Astrocyte of the spinal cord (primary cell): ENCODE measurements at places on chromosomes 12 and 14.
A peak's percentile ranks its signal among the peaks of the same experiment; 100 is the strongest.

- DNase-seq: no peak
These were observed 27.8 kb downstream of the HECTD4 start for GRCh38 chr12:112354399-112354798.

GRCh38 chr12:43551279-43551970 lies 578 bp downstream of the ADAMTS20 start:
- DNase-seq: no peak

- DNase-seq: peak; percentile 71
These were observed 101.4 kb upstream of the RTL1 start for GRCh38 chr14:101004954-101005353.

- DNase-seq: no peak
These were observed at the start of gene SRRM4 for GRCh38 chr12:118981285-118982211. SRRM4 (plus strand) TSS chr12:118981541; CDS start chr12:118981883, 342 bp downstream.

DNA sequence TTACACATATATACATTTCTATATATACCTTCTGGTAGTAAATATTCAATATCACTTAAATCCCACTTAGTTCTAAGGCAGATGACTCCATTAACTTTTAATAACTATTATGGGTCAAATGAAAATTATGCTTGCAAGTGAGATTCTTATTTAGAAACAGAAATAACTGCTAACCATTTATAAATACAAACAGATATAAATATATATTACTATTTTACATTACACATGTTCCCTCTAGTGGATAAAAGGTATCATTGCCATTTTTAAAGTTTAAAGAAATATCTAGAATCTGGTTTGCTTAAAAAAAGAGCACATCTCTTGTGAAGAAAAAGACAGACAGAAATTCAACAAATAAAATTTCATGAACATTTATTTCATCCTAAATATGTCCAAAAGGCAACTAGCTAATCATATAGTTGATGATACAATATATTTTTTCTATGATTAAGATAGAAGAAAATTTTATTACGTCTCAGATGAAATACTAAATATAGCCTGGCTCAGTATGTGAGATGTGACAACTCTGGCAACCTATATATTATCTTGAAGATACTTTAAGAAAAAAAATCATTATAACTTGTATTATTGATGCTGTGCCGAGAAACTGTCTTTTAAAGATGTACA lies 11.7 kb upstream of the RAD51AP1 start:
- DNase-seq: peak; percentile 46

- DNase-seq: no peak
These were observed 71.9 kb downstream of the LGMN start for GRCh38 chr14:92676403-92677086.

GRCh38 chr14:32648434-32648833 lies 290.2 kb upstream of the NPAS3 start:
- DNase-seq: peak; percentile 16

GRCh38 chr12:110742096-110742717 lies 484 bp downstream of the PPP1CC start:
- no peak for DNase-seq

GRCh38 chr12:11633968-11634367 lies 15.5 kb upstream of the ETV6 start:
- peak; percentile 45 for DNase-seq

DNA sequence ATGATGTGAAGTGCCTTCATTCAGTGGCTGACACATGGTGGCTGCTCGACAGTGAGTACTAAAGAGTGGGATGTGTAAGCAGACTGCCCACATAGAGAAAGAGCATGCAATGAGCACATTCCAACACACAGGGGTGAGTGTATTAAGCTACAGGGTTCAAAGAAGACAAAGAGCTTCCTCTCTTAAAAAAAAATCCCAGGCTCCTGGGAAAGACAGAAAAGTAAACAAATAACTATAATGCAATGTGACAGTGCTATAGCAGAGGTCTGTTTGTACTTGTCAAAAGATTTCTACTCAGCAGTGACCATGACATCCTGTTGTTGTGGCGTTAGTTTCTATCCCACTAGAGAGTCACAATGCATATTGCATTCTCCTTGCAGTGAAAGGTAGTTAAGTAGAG lies 12.4 kb upstream of the PCNX1 start:
- no peak for DNase-seq

DNA sequence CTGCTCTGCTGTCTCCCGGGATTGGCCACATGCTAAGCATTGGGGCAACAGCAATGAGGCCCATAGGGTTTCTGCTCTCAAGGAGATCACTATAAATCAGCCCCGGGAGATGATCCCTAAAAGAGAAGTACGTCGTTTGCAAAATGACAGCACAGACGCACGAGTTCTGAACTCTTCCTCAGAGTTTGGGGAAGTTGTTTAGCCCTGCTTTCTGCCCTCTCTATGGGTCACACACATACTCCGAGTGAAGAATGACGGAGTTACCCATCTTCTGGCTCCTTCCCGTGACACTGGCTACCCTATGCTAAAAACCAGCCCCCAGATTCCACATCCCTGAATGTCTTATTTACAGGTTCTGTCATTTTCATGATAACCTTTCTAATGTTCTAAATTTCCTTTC lies 258.0 kb upstream of the PLEKHG7 start:
- DNase-seq: no peak

GRCh38 chr14:32087173-32087861 lies 10.2 kb downstream of the ARHGAP5 start:
- peak; percentile 88 for DNase-seq

- DNase-seq: no peak
These were observed 13.1 kb upstream of the SRSF5 start for GRCh38 chr14:69753860-69754259.

- DNase-seq: no peak
These were observed 120.2 kb upstream of the RAP1B start for GRCh38 chr12:68490476-68490875.

DNA sequence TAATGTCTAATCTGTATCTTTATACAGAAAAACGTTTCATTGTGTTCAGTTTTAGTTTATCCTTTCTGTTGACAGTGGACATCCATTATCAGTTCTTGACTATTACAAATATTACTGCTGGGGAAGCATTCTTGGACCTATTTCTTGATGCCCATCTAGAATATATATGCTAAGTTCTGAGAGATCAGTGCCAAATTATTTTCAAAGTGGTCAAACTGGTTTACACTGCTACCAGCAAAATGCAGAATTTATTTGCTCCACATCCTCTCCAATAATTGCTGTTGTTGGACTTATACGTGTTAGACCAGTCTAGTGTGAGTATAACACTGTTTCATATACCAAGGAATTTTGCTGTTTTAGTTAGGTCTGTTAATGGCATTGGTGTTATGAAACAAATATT lies 85.5 kb upstream of the TRAF3 start:
- no peak for DNase-seq

GRCh38 chr14:29906256-29906870 lies 21.3 kb downstream of the PRKD1 start:
- DNase-seq: peak; percentile 66

GRCh38 chr14:94707494-94707893 lies 62.4 kb downstream of the GSC start:
- DNase-seq: no peak

GRCh38 chr12:51863933-51864832 lies 15.7 kb upstream of the FIGNL2 start:
- DNase-seq: peak; percentile 18

GRCh38 chr12:124683152-124684124 lies 116.0 kb upstream of the NCOR2 start:
- DNase-seq: no peak

GRCh38 chr12:65725376-65725775 lies 98.9 kb upstream of the HMGA2 start:
- DNase-seq: peak; percentile 41

DNA sequence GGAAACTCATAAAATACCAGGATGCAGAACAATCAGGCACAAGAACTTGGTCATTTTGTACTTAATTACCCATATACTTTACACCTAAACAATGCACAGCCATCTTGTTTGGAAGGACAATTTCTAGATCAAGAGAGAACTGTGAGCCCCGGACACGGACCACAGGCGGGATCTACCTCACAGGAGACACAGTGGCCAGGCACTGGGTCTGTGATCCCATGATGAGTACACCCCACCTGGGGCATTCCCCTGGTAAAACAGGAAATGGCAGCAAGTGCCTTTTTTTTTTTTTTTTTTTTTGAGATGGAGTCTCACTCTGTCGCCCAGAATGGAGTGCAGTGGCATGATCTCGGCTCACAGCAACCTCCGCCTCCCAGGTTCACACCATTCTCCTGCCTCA lies 15.2 kb downstream of the GOLGA3 start:
- DNase-seq: no peak

DNA sequence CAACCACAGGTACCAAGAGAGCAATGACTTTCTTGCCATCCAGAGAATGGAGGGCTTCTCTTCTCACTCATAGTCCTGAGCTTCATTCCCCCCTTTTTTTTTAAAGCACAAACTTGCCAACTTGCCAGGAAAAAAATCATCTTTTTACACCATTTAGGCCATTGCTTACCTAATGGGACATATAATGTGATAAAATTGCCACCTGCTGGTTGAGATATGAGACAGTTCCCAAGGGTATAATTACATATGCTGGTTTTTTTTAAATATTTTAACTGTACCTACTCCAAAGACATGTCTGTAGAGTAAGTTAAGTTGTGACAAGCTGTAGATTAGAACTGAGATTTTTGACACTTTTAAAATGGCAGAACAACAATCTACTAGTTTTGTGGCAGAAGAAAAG lies 519.1 kb upstream of the SEL1L start:
- no peak for DNase-seq

DNA sequence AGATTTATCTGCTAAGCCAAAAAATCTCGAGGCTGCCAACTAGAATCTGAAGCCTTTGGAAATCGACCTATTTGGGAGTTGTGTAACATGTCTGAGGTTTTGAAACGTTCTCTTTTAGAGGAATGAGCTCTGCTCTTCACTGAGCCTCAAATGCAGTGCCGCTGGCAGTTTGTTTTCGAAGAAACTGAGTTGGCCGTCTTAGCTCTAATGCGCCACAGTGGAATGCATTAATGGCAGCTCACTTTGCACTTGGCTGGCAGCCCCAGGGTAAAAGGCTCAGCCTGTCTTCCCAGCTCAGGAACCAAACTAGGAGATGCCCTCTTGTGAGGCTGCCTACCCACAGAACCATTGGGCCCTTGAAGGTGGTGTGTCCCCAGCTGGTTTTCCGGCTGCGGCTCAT lies 53.8 kb downstream of the SFSWAP start:
- DNase-seq: no peak

DNA sequence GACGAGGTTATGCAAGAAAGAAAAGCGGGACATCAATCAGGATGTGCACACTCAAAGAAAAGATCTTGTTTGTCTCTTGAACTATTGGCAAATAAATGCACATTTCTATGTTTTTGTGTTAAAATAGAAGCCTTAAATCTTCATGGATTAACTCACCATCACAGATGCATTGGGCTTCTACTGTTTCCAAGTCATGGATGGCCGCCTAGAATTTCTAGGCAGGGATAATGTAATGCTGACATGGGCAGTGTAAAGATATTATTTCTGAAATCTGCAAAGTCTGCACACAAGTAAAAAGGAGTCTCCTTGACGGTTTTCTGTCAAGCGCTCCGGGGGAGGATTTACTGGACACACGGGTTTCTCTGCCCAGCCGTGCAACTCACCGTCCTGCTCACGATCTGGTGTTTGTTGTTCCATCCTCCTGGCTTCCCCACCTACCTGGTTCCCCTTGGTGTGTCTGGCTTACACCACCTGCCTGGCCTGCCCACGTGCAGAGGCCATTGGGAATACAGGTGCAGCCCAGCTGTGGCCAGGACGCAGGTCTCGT lies 103.3 kb upstream of the FZD10 start:
- DNase-seq: no peak

DNA sequence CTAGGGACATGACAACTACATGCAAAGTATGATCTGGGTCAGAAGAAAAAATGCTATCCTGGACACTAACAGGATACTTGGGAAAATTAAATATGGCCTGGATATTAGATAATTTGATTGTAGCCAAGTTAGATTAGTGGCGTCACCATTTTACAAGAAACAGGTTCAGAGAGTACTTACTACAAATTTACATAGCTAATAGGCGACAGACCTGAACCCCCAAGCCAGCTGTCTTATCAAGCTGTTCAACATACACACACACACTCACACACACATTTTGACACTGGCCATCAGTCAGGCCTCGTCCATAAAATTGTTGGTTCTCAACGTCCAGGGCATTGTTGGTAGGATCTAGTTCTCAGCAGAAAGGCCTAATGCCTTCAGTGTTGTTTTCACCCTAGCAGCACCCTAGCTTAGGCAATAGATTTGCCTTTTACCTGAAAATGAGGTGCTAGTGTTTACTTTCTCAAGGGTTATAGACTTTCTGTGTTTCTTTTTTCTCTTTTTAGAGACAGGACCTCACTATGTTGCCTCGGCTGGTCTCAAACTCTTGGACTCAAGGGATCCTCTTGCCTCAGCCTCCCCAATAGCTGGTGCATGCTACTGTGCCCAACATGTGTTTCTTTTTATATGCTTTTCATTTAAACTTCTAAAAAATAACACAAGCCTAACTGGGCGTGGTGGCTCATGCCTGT lies 3.3 kb upstream of the C14orf93 start:
- DNase-seq: no peak

DNA sequence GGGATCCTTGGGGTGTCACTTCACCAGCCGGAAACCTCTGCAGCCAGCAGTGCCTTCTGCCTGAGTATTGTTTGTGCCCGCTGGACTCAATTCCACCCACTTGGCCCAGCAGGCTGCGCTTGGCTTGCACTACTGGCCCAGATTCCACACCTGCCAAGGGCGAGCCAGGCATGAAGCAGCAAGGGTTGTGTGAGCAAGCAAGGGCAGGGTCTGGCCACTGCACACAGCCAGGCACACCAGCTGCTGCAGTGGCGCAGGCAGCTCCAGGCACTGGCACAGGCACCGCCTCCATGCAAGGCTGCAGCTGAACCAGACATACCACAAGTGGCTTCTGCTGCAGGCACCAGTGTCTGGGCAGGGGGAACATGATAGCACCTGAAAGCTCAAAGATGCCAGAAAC lies 99.5 kb downstream of the NUAK1 start:
- DNase-seq: no peak

DNA sequence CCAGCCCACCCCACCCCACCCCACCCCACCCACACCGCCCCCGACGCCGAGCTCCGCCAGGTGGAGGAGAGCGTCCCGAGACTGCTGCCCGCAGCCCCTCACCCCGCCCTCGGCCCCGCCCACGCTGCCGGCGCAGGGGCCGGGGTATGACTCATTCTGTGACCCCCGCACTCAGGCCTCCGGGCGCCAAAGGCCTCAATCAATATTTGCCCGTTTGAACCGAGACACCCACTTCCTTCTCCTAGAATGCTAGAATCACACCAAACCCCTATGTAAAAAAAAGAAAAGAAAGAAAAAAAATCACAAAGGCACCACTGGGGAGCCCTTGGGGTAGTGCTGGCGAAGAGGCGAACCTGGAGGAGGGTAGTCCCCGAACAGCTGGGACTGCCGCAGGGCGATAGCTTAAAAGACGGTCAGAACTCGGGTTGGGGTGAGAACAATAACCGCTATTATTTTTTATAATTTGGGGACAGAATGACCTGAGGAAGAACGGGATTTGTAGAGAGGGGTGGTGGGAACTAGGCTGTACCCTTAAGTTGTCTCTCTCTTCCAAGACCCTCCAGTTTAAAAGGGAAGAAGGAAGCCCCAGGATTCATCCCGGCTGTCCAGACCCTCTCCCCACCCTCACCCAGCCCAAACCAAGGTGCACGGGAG lies 894 bp downstream of the KRT8 start:
- peak; percentile 33 for DNase-seq

- DNase-seq: peak; percentile 71
These were observed 31.2 kb downstream of the TMCC3 start for GRCh38 chr12:94618995-94619695.

GRCh38 chr12:25384893-25385248 lies 134.1 kb upstream of the KRAS start:
- DNase-seq: no peak
